CD14-positive monocyte (primary cell): ENCODE measurements at places on chromosomes 12 and 14.
A peak's percentile ranks its signal among the peaks of the same experiment; 100 is the strongest.

DNA sequence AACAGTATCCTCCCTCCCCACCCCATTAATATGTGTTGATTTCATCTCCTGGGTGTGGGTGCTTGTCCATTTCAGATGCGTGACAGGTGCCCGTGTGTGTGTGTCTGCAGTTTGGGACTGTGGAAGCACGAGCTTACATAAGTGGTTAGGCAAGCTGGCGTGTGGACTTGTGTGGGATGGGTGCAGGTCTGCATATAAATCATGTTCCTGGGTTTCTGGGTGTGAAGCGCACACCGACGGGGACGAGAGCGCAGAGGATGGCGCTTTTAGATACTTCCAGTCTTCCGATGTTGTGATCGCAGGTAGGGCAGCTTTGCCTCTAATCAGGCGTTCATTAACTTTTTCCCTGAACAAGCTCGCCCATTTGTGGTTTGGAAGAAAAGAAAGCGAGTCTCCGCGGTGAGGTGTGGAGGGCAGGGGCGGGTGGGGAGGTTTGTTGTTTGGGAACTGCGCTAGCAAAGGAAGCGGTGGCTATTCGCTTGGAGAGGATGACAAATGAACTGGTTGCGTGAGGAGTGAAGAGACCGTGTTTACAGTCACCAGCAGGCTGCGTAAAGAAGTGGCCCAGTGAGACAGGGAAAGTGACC, 865 bp downstream of the RGS6 start:
- DNase-seq: no peak

- no peak for DNase-seq
Measured at GRCh38 chr14:45976001-45976400, 675.6 kb downstream of the RPL10L start.

- DNase-seq: no peak
Measured at GRCh38 chr14:101839236-101839635, 77.7 kb downstream of the PPP2R5C start.

DNA sequence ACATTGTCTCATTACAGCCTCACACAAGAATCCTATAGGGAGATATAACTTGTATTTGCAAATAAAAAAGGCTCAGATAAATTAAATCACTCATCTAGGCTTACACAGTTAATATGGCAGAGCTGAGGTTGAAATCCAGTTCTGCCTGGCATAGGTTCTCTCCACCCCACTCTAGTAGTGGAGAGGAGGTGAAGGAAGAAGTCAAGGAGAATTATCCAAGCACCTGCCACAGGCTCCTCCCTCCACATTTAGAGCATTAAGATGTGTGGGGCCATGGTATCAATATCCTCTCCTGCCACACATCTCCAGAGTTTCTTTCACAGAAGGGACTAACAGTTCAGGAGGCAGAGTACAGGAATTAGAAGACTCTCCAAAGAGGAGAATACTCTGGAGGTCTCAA, 22.5 kb upstream of the STAC3 start:
- no peak for DNase-seq

DNA sequence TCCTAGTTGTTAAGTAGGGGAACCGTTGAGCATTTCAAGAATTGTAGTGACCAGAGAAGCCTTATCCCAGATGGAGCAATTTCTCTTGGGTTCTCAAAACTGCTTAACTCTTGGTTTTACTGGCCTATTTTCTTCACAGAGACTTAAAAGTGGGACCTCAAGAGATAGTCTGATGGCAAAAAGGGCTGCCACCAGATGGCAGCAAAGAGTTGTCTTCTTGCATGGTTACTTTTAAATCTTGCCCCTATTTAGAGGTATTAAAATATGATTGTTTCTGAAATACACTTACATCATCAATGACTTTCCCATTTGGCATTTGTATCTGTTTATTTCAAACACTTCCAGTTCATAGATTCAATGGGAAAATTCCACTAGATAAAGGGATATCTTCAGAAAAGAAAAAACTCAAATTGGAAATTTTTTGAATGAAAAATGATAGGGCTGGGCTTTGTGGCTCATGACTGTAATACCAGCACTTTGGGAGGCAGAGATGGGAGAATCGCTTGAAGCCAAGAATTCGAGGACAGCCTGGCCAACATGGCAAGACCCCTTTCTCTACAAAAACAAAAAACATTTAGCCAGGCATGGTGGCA, 69.9 kb upstream of the CNTN1 start:
- DNase-seq: peak; percentile 7

DNA sequence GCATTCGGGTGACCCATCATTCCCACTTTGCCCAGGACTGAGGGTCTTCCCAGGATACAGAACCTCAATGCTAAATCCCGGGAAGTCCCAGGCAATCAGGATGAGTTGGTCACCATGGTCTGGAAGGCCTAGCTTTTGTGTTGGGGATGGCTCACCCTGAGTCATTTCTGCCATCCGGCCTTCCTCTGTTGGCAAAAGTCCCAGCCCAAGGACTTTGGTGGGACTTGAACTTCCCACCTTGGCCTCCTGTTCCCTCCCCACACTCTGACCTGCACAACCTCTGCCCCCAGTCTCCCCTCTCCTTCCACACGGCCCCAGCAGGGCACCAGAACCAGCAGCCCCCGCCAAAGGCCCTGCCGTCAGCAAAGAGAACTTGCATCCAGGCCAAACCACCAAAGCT, 24.6 kb upstream of the NCOR2 start:
- DNase-seq: peak; percentile 63

GRCh38 chr14:54664961-54665360, 98.0 kb downstream of the SAMD4A start:
- DNase-seq: no peak

DNA sequence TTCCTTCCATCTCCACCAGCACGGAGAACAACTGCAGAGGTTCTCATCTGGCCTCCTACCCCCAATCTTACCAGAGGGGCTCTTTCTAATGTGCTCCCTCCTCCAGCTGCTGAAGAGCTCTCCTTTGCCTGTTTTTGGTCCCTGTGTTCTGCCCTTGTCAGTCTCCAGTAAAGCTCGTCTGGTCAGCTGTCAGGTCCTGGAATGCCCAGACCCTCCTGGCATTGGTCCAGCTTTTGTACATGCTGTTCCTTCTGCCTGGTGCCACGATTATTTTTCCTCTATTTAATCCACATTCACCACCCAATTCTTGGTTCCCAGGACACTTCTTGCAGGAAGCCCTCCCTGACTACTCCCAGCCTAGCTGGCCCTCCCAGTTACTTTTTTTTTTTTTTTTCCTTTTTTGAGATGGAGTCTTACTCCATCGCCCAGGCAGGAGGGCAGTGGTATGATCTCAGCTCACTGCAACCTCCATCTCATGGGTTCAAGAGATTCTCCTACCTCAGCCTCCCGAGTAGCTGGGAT, 6.5 kb downstream of the SLC8B1 start:
- DNase-seq: no peak

- peak; percentile 86 for DNase-seq
Measured at GRCh38 chr14:69059658-69060623, 80.8 kb upstream of the ACTN1 start.

DNA sequence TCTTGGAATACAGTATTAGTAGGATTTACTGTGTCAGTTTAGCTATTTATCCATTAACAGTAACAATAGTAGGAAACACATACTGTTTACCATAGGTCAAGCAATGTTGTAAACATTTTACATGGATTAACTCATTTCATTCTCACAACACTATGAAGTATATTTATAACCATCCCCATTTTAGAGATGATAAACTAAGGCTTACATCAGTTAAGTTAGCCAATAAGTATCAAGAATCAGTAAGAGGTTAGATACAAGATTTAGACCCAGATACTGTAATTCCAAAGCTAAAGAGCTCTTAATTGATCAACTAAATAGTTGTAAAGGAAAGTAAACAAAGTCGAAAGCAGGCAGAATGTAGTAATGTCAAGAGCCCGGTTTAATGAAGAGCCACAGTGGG, 1.1 kb downstream of the SYNJ2BP start:
- no peak for DNase-seq

DNA sequence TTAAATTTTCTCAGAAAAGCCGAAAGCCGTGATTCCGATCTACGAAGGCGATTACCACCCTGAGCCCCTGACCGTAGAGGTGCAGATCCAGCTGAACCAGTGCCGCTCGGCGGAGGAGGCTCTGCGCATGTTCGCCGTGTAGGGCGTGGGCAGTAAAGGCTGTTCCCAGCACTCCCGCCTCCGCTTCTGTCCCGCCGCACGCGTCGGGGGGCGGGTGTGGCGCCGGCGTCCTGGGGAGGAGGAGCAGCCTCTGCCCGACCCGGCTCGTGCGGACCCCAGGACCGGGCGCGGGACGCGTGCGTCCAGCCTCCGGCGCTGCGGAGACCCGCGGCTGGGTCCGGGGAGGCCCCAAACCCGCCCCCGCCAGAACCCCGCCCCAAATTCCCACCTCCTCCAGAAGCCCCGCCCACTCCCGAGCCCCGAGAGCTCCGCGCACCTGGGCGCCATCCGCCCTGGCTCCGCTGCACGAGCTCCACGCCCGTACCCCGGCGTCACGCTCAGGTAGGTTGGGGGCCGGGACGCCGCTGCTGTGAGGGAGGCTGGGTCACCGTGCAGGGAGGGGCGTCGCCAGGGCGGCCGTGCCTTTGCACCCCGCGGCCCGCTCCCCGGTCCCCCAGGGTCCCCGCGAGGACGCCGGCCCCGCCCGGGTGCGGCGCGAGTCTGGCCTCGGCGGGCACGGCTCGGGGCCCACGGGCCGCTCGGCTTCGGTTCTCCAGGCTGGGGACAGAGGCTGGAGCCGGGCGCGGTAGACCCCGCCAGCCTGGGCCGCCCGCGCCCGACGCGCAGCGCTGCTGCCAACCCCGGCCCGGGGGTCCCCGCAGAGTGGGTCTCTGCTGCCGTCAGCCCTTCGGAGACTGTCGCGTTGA, at the start of gene B3GNT4:
Gene B3GNT4, plus strand, starts transcription at position 409 of the 866 bp plus-strand sequence. CDS start 910 bp downstream, outside the sequence.
- DNase-seq: no peak

GRCh38 chr12:124506145-124506831, 61.1 kb downstream of the NCOR2 start:
- DNase-seq: peak; percentile 71

GRCh38 chr14:68710776-68711175, 82.1 kb downstream of the ZFP36L1 start:
- no peak for DNase-seq

- DNase-seq: no peak
Measured at GRCh38 chr12:49051373-49051764, 9.2 kb downstream of the KMT2D start.

GRCh38 chr14:55088356-55088755, 36.9 kb downstream of the MAPK1IP1L start:
- DNase-seq: no peak

GRCh38 chr12:94761559-94761958, 111.2 kb upstream of the TMCC3 start:
- peak; percentile 42 for DNase-seq

DNA sequence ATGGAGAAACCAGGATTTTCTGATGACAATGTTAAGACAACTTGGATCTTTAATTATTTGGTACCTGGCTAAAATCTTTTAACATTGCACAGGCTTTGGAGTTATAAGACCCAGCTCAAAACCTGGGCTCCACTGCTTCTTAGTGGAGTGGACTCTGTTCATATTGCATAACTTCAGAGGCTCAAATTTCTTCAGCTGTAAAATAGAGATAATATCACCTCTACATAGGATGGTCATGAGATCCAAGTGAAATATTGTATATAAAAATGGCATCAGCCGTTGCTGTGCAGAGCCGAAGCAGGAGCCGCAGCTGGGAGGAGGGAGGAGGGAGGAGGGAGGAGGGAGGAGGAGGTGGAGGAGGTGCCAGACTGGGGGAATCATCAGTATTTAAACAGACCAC, 10.5 kb downstream of the NPC2 start:
- no peak for DNase-seq

DNA sequence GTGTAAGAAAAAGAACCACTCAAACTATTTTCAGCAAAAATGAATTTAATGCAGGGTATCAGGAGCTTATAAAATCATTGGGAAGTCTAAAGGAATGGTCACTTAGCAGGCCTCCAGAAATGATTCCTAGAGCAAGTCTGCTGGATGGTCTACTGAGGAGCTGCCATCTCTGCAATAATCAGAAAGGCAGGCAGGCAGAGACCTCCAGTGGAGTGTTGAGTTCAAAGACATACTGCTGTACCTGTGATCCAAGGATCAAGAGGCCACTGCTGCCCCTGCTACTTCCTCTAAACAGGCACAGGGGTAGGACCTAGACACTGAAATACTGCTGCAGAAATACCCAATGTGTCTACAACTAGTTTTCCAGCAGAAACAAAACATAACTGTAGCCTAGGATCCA, 14.5 kb upstream of the KICS2 start:
- DNase-seq: no peak
